Hepatic stellate cell (primary cell): ENCODE measurements at places on chromosomes 13 and 19.

GRCh38 chr13:96274046-96274445 is 184.1 kb downstream of the HS6ST3 start:
- DNase-seq: no peak

GRCh38 chr13:109881347-109881725 is 95.0 kb upstream of the IRS2 start:
- no peak for DNase-seq

DNA sequence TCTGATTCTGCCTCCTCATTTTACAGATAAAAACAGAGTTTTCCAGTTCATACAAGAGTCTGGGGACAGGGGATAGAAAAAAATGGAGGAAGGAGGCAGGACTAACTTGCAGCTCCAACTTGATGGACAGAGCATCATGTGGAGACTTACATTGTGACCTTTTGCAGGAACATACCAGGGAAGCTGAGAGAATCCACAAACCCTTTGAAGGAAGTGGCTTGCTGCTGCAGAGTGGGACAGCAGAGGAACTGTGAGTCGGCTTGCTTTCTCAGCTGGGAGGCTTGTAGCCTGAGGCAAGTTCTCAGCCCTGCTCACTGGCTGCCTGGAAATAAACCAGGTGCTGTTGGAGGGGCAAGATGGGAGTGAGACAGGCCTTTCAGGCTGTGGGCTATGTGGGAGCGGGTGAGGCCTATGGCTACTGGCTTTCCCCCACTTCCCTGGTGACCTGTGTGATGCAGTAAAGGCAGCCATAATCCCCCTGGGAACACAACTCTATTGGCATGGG is 614.4 kb downstream of the KCTD12 start:
- DNase-seq: no peak

DNA sequence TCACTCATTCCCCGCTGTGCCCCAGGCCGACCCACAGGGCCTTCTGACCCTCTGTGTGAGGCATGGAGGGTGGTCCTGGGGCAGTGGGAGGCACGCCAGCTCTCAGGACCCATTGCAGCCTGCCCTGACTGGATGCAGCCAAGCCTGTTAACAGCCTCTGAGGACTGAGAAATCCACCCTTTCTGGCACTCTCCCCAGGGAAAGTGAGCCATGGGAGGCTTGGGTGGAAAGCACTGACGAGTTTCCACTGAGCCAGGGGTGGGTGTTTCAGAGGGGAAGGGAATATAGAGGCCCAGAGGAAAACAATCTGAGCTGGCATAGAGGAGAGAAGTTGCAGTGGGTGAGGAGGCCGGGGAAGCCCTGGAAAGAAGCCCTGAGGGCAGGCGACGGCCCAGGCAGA is 30.6 kb upstream of the SLC7A10 start:
- DNase-seq: no peak

GRCh38 chr19:10642473-10643171 is 11.5 kb upstream of the ILF3 start:
- DNase-seq: no peak

DNA sequence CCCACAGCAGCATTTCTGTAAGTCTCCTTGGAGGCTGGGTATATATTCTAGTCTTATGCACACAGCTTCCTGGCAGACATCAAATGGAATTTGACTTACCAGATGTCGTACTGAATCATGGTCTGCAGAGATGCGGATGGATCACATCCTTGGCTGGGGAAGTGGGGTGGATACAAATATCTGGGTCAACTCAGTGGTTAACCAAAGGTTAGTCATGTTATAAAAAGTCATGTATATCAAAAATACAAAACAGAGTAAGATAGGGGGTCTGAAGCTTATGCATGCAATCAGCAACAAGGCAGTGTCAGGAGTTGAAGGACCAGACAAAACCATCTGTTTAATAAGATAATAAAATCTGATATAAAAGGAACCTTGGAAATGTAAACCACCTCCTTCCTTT is 61.9 kb downstream of the WASF3 start:
- peak; percentile 34 for DNase-seq

- no peak for DNase-seq
Observed at GRCh38 chr19:5291588-5292193, 48.9 kb downstream of the PTPRS start.

GRCh38 chr19:45663800-45664199 is 4.2 kb upstream of the GIPR start:
- DNase-seq: no peak

GRCh38 chr13:45367358-45367757 is 26.4 kb upstream of the TPT1 start:
- DNase-seq: peak; percentile 74

- no peak for DNase-seq
Observed at GRCh38 chr19:51571599-51571998, 516 bp downstream of the ZNF175 start.

GRCh38 chr19:54426291-54426931 is 11.1 kb downstream of the TTYH1 start:
- DNase-seq: no peak

DNA sequence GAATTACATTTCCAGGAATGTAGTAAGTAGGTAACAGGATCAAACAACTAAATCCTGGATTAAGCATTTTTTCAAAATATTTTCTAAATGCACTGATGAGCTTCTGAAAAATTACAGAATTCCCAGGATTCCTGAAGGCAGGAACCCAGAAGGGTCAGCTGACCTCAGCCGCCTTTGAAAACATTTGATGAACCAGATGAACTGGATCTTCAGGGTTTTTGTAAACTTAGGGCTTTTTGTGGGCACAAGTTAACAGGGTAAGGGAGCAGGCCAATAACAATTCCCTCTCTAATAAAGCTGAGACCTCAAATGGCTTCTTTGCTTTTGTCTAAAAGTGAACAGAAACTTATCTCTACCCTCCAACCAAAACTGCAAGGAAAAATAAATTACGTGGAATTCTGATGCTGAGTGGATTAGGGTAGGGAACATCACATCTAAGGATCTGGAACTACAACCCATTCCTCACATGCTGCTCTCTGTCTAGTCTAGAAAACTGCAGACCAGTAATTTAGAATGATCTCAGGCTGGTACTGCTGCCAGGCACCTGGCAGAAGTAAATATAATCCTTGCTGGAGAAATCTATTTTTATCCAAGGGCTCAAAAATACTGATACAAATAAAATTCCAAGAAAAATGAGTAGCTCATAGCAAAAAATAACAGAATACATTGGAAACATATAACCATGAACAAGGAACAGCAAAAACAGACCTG is 48.2 kb upstream of the N4BP2L1 start:
- DNase-seq: no peak

DNA sequence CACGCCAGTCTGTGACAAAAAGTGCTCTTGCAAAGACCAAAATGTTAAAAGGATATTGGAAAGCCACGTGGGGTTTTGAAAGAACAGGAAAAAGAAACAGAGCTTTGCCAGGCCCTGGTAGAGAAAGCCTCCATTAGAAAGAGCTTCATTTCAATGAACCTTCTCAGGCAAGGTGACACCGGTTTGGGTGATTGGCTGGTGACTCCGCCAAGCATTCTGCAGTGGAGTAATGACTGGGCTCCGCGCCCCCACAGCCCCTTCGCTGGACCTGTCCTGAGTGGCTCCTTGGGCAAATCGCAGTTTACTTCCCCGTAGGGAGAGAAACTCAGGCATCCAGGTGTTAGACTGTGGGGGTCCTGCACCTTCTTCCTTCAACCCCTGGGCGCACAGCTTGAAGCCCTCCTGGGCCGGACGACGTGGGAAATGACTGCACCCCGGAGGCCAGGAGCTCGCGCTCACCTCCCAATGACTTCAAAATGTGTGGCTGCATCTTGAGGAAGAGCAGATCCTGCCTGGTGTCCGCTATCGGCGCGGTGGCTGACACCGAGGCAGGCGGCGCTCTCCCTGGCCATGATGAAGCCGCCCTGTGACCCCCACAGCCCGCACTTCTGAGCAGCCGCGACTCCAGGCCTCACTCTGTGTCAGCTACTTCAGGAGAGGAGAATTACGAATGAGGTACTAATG is 444.6 kb upstream of the SGCG start:
- no peak for DNase-seq

DNA sequence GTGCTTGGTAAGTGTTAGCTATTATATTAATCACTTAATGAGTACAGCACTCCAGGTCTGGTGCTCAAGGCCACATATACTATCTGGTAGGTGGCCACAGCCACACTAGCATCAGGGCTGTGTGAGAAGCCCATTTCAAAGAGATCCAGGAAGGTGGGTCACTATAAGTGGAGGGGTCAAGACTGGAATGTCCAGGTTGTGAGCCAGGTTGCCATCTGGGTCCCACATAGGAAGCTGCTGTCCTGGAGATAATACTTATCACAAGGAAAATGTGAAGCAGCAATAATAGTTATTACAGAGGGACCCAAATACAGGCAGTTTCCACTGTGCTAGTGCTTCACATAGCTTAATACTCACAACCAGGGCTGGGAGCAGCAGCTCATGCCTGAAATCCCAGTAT is 13.1 kb downstream of the C19orf47 start:
- no peak for DNase-seq

DNA sequence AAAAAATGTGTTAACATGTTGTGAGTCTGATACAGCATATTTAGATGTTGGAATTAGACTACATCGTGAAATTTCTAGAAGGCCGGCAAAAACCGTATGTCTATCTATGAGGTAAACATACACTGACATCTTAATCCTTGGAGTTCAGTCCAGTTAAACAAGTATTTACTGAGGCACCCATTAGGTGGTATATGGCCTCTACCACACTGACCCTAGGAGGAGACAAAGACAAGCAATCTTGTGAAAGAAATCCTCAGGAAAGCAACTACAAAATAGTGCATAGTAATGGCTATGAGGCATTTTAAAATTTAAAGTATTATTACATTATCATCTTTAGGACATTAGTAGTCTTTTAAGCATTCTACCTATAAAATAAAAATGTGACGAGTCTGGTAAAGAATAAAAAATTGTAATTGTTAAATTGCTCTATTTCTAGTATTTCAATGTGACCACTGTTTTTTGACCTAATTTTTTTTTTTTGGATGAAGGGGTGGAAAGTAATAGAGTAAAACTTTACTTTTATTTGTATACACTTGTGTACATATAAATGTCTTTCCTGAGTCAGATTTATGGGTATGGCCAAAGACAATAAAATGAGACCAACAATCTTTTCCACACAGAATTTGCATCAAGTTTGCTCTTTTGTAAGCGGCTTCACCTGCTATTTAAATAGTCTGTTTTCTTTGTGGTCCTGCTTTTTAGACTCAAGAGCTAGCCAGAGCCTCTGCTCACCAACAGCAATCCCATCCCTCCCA is 50.5 kb downstream of the KATNAL1 start:
- no peak for DNase-seq

DNA sequence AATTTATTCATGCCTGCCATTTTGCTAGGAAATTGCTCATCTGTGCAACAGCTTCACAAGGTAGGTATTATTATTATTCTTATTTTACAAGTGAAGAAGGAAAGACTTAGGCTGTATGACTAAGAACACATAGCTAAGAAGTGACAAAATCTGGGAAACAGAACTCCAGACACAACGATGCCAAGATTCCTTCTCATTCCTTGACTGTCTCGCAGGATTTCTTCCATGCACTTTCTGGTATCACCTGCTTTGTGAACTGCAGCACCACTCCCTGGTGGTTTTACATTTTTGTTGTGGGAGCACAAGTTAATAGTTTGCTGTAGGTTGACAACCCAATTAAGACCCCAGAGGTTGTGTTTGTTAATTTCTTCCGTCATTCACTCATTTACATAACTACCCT is 188.5 kb downstream of the LACC1 start:
- no peak for DNase-seq

- no peak for DNase-seq
Observed at GRCh38 chr13:61935710-61936109, 520.1 kb upstream of the PCDH20 start.

DNA sequence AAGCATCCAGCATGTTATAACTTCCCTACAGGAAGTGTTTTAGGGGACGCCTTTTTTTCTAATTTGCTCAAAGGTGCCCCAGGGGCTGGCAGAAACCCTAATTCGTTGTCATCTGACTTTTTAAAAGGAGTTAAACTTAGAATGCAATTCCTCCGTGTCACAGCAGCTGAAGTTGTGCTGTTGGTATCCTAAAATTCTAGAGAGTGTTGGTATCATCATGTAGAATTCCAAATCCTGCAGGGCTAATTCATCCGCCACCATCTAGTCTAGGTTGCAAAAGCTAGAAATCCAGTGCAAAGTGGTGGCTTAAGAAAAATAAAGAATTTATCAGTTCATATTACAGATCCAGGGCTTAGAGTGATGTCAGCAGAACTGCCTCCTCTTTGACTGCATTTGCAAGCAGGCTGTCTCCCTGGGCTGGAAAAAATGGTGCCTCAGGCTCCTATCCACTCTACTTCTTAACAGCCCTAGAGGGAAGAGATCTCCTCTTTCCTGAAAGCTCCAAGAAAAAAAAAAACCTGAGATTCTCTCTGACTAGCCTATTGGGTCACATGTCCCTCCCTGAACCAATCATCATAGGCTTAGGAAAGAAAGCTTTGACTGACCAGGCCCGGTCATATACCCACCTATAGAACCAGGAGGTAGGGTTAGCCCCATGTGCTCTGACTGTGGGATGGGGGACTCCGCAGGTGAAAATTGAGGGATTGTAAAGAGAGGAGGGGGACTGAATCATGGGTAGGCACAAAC is 73.0 kb downstream of the MAP4K1 start:
- no peak for DNase-seq

- no peak for DNase-seq
Observed at GRCh38 chr19:33950091-33950750, 153.6 kb downstream of the KCTD15 start.

DNA sequence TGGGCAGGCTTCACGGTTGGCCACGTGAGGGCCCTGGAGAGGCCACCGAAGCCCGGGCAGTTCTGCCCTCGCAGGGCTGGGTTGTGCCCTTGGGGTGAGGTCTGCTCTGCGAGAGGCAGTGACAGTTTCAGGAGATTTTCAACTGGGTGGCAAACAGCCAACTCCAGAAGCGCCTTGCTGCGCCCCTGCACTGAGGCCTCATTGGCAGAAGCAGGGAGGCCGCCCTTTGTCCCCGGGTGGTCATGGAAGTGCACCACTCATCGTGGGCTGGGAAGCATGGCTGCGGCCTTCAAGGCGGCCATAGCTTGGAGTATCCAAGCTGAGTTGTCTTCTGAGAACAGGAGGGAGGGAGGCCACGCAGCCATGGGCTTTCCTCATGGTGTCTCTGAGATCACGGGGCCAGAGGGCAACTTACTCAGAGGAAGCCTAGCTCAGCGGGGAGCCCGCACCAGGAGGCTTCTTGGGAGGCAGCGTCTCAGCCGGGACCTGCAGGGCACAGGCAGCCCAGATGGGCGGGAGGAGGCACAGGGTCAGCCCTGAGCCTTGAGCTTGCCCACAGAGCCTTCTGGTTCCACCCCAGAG is 14.8 kb downstream of the PLEKHJ1 start:
- DNase-seq: peak; percentile 59

GRCh38 chr13:60689076-60689475 is 292.1 kb downstream of the TDRD3 start:
- DNase-seq: no peak

- DNase-seq: no peak
Observed at GRCh38 chr19:55704494-55705245, 29.6 kb downstream of the EPN1 start.
